Esophagus squamous epithelium (tissue), 5 donors: ENCODE measurements at places on chromosomes 2 and 18.
A peak's percentile ranks its signal among the peaks of the same experiment; 100 is the strongest.

GRCh38 chr18:34114996-34115395 is 109.7 kb downstream of the NOL4 start:
- no peak for DNase-seq

DNA sequence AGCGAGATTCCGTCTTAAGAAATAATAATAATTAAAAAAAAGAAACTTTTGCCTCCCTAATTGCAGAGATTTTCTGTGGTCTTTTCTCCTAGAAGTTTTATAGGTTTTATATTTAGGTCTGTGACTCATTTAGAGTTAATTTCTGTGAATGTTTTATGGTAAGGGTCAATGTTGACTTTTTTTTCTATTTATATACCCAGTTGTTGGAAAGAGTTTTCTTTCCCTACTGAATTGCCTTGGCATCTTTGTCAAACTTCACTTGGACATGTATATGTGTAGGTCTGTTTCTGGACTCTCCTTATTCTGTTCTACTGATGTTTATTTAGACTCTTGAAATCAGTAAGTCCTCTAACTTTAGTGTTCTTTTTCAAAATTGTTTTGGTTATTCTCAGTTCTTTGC is 5.5 kb downstream of the ZNF512 start:
- DNase-seq, result no peak

DNA sequence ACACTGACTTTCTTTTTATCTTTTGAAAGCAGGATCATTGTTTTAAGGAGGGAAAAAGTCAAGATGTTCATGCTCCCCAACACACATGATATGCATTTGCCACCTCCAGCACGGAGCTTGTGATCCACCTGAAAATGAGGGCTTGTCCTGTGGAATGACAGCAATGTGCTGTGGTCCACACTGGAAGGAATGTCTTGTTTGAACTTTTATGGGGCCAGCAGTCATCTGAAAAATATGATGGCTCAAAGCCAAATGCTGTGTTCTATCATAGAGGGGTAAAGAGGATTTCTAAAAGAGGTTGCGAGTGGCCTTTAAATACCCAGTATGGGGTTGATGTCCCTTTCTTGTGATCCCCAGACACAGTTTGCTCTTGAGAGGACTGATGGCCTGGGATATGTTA is 226.5 kb upstream of the SPRED2 start:
- no peak for DNase-seq

DNA sequence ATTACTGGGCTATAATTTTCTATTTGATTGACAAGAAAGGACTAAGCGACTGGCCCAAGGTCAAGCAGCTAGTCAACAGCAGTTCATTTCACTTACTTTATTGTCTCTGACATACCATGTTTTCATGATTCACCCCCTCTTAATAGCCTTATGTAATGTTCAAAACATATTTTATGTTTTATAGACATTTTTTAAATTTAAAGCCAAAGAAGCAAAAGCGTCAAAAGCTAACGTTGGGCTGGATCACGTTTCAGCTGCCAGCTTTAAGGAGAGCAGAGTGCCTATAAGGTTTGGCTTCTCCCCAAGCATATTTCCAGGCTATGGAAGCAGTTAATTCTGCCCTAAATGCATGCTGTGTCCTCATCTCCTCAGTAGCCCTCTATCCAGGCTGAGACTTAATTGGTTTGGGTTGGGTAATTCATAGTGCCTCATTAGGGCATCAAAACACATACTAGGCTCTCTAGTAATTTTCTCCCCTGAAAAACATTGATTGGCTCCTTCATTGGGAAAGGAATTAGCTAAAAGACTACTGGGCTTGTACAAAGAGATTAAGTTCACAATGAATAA is 94.8 kb upstream of the CREB1 start:
- DNase-seq, result no peak

GRCh38 chr2:40213619-40214018 is 238.3 kb downstream of the SLC8A1 start:
- DNase-seq, result no peak

DNA sequence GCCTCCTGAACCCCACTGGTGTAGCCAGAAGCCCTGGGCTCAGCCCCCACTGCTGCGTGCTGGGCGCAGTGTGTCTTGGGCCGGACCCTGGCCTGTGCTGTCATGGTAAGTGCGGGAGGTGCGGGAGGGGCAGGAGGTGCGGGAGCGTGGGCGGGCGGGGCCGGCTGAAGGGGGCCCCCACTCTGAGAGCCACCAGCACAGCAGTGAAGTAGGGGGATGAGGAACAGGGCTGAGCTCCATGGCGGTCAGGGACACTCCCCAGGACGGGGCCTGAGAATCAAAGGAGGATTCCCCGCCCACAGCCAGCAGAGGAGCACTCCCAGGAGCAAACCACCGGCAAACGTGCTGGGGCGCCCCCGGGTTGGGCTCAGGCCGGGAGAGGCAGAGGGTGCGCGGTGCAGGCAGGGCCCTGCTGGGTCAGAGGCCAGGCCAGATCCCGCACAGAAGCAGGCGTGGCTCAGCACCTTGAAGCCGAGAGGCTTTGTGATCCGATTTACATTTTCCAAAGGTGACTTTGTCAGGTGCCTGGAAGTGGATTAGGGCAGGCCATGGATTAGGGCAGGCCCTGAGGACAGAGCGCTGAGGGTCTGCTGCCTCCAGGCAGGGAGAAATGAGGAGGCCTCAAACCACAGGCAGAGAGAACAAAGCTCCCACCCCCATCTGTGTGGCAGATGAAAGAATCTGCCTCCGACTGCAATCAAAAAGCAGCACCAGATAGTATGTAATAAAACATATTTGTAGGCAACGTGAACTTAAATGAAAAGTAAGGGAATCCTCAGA is 152.0 kb upstream of the RAB6C start:
- DNase-seq, result no peak

DNA sequence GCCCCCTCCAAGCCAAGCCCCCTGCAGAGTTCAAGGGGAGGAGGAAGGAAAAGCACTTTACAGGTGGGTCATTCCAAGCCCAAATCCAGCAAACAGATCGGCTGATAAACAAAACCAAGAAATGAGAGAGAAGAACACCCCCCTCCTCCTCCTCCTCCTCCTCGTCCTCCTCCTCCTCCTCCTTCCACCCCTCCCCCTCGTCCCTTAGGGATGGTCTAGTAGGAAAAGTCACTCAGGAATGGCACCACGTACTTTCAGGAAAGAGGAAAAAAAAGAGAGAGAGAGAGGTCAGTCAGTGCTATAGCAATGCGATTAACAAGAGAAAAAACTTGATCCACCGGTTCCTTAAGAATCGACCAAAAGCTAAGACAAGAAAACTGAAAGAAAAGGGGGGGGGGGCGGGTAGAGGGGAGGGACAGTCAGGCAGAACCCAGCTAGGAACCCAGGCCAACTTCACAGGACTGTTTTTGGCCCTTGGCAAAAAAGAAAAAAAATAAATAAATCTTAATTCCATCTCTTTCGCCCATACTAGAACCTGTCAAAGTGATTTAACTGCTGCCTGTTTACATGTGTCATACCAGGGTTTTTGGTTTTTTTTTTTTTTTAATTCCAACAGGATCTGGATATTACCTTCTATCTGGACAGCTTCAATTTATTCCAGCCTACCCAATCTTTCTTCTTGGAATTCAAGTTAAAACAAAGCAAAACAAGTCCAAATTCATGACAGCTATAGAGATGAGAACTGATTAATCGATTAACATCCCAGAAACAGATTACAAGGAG is 906 bp downstream of the IKZF2 start:
- no peak for DNase-seq

- no peak for DNase-seq
Measured at GRCh38 chr2:215657844-215658243, 222.0 kb upstream of the FN1 start.

DNA sequence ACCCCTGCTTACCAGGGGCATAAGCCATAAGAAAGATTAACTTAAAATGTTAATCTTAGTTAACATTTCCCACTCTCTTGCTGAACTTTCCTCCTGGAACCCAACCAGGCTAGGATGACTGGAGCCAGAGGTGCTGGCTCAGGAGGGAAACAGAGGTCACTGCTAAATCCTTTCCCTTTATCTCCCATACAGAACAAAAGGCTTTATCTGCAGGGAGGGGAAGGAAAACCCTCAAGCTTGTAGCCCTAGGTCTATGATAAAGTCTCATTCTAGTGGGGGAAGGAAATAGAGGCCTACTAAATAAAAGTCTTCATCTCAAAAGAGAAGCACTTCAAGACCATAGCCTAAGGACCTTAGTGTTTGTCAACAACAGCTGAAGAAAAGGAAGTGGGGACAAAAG is 18.6 kb downstream of the HIBCH start:
- DNase-seq, result no peak

GRCh38 chr2:84532291-84532690 is 16.0 kb downstream of the DNAH6 start:
- no peak for DNase-seq

DNA sequence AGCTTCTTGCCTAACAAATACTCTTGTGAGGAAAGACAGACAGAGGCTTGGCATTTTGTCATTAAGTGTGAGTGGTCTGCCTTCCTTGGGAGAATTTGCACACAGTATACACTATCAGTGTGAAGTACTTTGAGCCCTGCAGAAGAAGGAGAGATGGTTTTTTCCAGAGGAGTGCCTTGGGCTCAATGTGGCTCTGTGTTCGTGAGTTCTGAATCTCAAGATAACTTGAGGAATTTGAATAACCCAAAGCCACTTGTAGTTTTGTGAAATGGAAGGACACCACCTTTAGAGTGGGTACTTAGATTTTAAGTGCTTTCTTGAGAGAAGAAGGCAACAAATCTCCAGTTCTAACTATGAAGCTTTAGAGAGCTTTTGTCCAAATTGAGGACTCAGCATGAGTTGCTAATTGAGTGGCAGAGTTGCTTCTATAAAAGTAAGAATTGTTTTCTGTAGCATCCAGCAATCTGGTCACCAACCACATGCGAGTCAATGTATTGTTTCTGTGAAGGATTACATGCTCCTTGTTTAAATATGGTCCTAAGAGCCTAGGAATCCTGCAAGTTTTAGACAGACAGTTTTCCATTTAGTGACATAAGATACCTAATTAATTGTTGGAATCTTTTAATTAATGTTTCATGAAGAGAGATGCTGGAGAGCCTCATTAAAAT is 68.3 kb downstream of the BABAM2 start:
- no peak for DNase-seq

GRCh38 chr2:110101280-110101844 is 14.3 kb downstream of the MALL start:
- peak; percentile 73 for DNase-seq

- no peak for DNase-seq
Measured at GRCh38 chr2:152537081-152537651, 180.1 kb downstream of the PRPF40A start.

DNA sequence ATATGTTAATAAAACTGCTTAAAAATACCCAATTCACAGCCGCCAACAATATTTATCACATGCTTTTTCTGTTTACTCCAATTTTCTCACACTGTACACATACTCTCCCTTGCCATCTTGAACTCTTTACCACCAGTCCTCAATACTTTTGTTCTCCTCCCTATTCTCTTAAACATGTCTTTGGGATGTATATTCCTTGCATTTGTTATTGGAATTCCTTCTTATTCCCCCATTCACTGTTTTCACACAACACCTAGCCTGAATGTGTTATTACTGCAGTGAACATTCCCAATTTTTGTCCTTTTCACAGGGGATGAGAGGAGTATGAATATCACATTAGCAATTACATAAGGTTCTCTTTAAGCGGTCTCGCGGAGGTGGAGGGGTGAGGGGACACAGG is 94.7 kb downstream of the USP34 start:
- no peak for DNase-seq

GRCh38 chr2:177251165-177251542 is 13.4 kb downstream of the NFE2L2 start:
- no peak for DNase-seq

DNA sequence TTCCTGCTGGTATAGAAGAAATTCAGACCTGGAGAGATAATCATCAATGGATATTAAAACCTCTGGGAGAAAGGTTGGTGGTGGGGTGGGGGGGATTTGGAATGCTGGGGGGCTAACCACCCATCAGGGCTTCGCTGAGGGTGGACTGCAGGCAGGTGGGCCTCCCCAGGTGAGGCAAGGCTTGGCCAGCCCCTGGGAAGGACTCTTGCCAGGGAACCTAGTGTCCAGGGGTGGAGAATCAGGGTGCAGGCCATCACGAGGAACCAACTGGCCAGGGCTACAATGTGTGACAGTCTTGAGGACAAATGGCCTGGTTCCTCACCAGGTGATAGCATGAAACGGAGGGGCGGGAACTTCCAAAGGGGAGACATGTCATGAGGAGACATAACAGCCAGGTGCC is 11.8 kb downstream of the RAB11FIP5 start:
- no peak for DNase-seq

DNA sequence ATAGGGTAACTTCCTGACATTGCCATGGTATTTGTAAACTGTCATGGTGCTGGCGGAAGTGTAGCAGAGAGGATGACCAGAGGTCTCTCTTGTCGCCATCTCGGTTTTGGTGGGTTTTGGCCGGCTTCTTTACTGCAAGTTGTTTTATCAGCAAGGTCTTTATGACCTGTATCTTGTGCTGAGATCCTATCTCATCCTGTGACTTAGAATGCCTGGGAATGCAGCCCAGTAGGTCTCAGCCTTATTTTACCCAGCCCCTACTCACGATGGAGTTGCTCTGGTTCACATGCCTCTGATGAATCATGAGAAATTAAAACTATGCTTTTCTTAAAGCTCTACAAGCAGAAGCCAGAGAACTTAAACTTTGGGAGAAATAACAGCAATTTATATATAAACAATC is 12.7 kb upstream of the NFU1 start:
- DNase-seq, result no peak

DNA sequence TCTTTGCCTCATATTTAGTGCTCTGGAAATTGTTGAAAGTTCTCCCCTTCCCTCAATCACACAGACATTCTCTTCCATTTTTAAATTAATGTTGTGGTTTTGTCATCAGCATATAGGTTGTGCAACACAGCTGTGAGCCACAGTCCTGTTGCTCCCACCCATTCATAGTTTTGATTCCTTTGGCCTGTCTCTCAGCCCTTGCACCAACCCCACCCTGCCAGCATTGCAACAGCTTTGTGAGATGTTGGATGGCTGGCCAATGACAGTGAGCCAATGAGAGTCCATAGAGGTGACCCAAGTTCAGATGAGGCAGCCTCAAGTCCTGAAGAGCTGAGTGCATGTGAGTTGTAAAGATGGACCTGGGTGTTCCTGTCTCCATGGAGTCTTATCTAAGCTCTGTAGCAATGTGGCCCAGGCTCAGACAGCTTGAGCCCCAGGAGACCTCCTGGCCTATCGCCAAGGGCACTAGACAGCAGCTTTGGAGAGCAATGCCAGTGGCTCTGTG is 775.5 kb downstream of the RNF144A start:
- no peak for DNase-seq

- no peak for DNase-seq
Measured at GRCh38 chr2:45212953-45213635, 203.8 kb upstream of the SIX2 start.

- DNase-seq, result no peak
Measured at GRCh38 chr2:167729911-167730310, 517.5 kb downstream of the STK39 start.
